ENCODE measurements at places on chromosomes 7 and 10. TPM values are rescaled to one million over a fixed set of nuclear protein-coding genes. Genes with fewer than 3 reads are reported as not detected.

DNA sequence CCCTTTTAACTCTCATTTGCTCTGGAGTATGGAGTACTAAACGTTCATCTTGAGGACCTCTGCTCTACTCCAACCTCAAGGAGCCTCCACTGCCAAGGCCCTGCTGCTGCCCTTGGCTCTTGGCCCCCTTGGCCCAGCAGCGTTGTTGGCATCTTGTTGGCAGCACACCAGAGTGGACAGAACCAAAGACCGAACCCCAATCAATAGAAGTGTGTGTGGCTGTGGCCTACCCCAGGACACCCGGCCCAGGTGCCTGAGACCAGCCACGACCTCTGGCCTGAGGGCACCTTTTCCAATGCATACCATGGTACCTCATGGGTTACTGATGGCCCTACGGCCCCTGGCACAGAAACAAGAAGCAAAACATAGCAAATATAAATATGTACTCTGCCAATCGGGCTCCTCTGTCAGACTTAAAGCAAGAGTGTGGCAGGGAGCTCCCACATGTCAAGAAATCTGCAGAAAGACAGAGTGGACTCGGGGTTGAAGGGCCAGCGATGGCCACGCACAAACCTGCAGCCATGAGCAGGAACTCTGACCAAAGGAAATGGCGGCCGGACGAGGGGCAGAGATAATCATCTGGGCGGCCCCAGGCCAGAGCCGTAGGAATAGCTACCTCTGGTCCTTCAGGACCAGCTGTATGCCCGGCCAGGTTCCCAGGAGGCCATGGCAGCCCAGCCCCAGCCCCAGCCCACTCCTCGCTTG, 2.9 kb downstream of the NPC1L1 start:
- no peak for ATAC-seq

DNA sequence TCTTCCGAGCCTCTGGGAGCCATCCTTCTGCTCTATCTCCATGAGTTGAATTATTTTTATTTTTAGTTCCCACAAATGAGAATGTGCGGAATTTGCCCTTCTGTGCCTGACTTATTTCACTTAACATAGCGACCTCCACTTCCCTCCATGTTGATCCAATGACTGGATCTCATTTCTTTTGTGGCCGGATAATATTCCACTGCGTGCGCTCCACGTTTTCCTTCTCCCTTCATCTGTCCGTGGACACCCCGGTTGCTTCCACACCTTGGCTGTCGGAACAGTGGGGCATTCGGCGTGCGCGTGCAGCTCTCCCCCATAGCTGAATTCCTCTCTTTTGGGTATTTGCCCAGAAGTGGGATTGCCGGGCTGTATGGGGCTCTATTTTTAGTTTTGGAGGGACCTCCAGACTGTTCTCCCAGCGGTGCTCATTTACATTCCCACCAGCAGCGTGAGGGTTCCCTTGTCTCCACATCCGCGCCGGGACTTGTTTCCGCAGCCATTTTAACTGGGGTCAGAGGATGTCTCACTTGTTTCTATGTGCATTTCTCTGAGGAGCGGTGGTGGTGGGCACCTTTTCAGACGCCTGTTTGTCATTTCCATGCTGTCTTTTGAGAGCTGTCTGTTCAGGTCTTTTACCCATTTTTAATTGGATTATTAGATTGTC, 51.0 kb upstream of the SUN1 start:
- no peak for ATAC-seq

DNA sequence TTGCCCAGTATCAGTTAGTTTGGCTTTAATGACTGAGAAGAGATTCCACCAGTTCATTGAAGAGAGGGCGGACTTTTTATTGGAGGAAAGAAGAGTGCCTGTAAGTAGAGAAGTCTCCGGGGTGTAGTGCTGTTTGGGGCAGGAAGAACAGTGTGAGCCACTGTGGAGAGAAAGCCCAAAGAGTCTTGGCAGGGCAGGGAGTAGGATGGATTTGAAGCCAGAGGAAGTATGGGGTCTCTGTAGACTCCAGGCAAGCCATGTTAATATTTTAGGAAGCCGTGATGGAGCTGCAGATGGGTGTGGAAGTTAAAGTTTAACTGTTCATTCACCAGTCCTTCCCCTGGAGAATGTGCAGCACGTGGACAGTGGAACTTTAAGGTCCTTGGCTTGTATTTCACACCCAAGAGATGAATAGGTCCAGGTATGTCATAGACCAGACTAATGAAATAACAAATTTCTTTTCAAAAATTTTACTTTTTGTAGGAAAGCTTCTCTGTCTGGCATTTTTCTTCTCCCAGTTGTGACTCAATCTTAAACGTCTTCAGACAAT, 54.1 kb downstream of the TCF7L2 start:
- no peak for ATAC-seq

Gene TRIM73
- total RNA-seq: 5.8 TPM

Gene IKZF1
- 1.5 TPM for total RNA-seq

Measured in motor neuron (in vitro differentiated cells).